Stimulated activated CD8-positive, alpha-beta memory T cell treated with anti-CD3 and anti-CD28 coated beads, Interleukin-2, amount 100 ng/mL, for 1 hour (primary cell): ENCODE measurements at places on chromosomes 5 and 9.

DNA sequence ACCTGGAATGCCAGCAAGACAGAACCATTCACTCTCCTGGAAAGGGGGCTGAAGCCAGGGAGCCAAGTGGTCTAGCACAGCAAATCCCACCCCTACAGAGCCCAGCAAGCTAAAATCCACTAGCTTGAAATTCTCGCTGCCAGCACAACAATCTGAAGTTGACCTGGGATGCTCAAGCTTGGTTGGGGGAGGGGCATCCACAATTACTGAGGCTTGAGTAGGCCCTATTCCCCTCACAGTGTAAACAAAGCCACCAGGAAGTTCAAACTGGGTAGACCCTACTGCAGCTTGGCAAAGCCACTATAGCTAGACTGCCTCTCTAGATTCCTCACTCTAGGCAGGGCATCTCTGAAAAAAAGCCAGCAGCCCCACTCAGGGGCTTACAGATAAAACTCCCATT is 17.3 kb downstream of the RIGI start:
- DNase-seq, result no peak

DNA sequence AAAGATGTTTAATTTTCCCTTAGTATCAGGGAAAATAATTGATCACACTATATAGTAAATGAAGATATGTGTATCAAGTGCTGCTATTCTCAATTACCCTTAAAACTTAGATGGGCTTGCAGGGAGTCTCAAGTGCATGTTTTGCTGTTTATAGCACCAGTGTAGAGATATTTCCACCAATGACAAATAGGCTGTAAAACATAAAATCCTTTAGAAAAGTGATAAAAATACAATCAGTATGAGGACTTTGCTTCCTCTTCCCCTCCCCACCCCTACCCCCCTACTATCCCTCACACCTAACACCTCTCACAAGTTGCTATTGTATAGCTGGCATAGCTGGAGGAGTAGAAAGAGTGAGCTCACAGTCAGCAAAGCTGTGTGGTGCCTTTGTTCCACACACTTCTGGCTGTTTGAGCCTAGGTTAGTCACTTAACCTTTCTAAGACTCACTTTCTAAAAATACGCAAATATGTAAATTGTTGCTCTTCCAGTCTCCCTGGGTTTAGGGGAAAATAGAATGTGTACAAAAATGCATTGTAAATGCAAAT is 93.1 kb downstream of the PDE4D start:
- DNase-seq, result no peak

- no peak for DNase-seq
These were observed 89.2 kb upstream of the PRLR start for GRCh38 chr5:35319333-35320002.

DNA sequence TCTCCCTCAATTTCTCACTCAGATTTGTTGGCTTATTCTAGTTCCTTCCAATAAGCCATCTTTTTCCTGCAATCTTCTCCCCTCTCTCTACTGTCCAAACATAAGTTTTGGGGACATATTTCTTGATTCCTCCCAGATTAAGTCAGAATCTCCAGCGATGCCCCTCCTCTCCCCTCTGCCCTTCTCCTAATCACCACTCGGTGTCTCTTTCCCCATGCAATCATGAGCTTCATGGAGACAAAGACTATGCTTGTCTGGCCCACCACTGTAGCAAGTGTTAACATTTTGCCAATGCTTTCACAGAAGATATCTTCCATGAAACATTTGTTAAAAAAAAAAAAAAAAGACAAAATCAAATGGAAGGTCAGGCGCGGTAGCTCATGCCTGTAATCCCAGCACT is 42.4 kb downstream of the PDE6A start:
- DNase-seq, result no peak

- no peak for DNase-seq
These were observed 412.6 kb downstream of the DMRT2 start for GRCh38 chr9:1462626-1463308.

- no peak for DNase-seq
These were observed 105.5 kb upstream of the PDE4D start for GRCh38 chr5:59999056-59999455.

- no peak for DNase-seq
These were observed 138.7 kb downstream of the ALDH1A1 start for GRCh38 chr9:72814083-72814597.

DNA sequence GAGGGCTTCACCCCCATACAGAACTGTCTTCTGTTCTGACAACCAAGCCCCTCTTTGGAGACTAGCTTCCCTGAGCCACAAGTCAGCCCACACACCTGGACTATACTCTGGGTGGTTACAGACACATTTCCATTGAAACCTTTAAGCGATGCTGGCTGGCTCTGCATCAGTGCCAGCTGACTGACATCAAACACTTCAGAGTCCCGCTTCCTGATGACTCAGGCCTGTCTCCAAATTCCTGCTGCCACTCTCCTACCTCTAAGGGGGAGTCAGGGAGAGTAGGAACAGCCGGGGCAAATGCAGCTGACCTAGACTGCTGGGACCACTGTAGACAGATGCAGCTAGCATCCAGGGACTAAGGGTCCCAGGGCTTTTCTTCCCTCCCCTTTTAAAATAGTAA is 59.4 kb downstream of the SIL1 start:
- no peak for DNase-seq
